Ovary (tissue), 10 donors: ENCODE measurements at places on chromosomes 7 and 10. TPM values are rescaled to one million over a fixed set of nuclear protein-coding genes. Genes with fewer than 3 reads are reported as not detected.

DNA sequence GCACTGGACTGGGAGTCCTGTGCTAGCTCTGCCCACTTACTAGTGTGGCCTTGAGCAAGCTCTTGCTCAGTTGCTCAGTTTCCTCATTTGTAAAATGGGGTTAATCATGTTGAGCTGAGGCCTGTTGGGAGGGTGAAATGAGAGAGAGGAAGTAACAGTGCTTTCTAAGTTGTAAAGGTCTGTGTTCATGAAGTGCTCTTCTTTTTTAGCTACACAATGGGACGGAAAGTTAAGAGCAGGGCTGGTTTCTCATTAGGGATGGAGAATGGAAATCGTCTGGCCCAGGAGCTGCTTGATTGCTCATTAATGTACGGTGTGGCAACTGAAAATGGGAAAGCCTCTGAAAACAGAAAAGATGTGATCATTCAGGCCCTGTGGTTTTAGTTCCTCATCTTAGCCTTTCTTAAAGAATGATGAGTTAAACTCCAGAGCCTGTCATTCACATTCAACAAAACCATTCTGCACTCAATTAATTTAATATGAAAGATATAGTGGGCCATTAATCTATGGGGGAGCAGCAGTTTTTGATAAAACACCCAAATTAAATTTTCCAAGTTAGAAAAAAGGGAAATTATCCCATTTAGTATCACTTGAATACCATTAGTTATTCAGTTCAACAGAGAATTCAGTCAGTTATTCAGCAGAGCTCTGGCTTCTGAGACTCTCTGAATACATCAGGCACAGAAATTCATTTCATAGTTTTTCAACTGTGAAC lies 60.5 kb downstream of the SH2D4B start:
- no peaks in the 10 kb centered on the region for H3K4me1 ChIP-seq
- H3K36me3 ChIP-seq = no peaks in the 10 kb centered on the region
- no peak for DNase-seq

GRCh38 chr7:126682176-126682575 lies 570.6 kb downstream of the GRM8 start:
- no peak for DNase-seq
- no peaks in the 10 kb centered on the region for H3K27me3 ChIP-seq
- no peak overlapping the region for H3K27ac ChIP-seq
- no peak overlapping the region for H3K4me3 ChIP-seq
- H3K4me1 ChIP-seq = no peaks in the 10 kb centered on the region

Gene DPCD
- 12.9 TPM for total RNA-seq

Gene LRIT1
- not detected for total RNA-seq

DNA sequence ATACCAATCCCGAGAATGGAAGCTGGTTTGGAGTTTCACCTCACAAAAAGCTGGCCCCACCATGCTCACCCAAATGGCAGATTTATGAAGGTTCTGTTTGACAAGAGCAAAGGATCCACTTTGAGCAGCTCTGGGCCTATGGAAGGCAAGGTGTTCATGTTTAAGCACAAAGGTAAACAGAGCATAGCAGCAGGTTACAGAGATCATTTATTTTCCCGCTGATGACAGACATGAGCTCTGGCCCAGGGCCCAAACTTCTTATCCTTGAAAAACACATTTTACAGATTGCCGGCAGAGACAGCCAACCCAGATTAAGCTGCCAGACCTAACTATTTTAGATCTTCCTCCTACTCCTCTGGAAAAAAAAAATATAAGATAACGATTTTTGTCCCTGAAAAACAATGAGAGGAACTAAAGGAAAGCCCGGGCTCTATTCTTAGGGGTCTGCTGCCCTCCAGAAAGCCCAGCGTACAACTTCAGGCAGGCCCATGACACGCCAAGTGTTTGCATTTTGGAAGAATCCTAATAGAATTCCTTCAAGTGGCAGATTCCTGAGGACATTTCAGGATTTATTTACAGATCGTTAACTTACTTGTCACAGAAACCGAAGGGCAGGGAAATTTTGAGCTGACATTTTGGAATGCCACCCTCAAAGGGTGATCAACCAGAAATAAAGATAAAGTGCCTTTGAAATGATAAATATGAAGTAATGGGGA lies 40.0 kb downstream of the SYPL1 start:
- no peaks in the 10 kb centered on the region for H3K36me3 ChIP-seq
- H3K4me3 ChIP-seq = no peak overlapping the region
- no peak overlapping the region for H3K27ac ChIP-seq
- H3K4me1 ChIP-seq = no peaks in the 10 kb centered on the region
- no peak for DNase-seq

- H3K27ac ChIP-seq = no peak overlapping the region
- no peaks in the 10 kb centered on the region for H3K36me3 ChIP-seq
- H3K27me3 ChIP-seq = no peaks in the 10 kb centered on the region
- no peak for DNase-seq
- no peak overlapping the region for H3K4me3 ChIP-seq
- H3K4me1 ChIP-seq = no peaks in the 10 kb centered on the region
Measured at GRCh38 chr10:14010769-14011574, 319.8 kb downstream of the FRMD4A start.
